ENCODE measurements at places on chromosomes 3 and 15.

- no peak for DNase-seq
Observed at GRCh38 chr3:128307781-128308469, 154.6 kb downstream of the EEFSEC start.

- DNase-seq, result no peak
Observed at GRCh38 chr3:179436517-179436916, 14.8 kb downstream of the GNB4 start.

GRCh38 chr15:96703794-96704550 is 373.5 kb downstream of the NR2F2 start:
- DNase-seq, result no peak

DNA sequence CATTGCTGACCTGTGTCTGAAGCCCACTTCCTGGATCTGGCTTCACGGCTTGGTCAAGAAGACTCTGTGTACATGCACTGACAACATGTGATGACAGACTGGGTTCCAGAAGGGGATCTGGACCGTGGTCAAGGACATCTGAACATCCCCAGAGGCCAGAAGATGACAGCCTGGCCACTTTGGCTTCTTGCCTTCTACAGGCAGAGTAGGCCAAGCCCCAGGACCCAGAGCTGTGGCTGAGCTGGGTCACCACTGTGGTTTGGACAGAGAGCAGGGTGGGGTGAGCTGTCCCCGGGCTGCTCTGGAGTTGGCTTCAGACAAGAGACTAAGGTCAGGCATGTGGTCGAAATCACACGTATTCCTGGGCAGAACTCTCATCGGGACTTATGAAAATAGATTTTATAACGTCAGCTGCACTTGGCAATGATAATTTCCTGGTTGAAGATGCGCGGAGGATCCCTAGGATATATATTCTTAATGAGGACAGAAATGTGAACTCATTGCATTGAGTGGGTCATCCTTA is 114.1 kb upstream of the FRMD4B start:
- DNase-seq, result no peak

DNA sequence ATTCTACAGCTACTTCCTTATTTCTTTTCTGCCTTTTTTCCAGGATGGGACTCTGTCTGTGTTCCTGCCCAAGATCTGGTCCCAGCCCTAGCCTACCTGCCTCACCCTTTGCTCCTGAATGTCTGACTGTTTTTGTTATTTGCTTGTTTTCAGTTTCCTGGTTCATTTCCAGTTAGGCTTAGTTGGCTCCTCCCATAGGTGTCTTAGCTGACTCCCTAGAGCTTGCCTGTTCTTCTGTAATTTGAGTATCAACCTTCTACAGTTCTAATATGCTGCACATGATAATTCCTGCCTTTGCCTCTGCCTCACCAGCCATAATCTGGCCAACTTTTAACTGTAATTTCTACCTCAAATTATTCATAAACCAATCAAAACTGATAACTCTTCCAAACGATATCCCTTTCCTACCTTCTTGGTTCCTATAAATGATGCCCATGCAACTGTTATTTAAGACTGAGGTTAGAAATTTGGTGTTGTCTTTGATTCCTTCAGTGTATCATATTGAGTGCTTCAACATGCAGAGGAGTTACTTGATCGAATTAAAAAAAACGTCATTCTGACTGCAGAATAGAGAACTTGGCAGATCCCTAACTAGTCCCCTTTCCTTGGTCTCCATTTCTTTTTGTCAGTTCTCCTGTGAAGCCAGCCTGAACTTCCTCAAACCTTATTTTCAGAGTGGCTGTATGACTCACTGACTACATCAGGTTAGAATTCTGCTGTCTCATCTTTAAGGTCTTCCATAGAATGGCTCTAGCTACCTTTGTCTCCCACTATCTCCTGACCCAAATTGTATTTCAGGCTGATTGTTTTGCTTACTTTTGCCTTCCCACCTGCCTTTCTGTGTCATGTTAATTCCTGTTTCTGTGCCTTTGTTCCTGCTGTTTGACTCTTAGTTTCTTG is 8.4 kb downstream of the GOLM2 start:
- DNase-seq, result no peak

DNA sequence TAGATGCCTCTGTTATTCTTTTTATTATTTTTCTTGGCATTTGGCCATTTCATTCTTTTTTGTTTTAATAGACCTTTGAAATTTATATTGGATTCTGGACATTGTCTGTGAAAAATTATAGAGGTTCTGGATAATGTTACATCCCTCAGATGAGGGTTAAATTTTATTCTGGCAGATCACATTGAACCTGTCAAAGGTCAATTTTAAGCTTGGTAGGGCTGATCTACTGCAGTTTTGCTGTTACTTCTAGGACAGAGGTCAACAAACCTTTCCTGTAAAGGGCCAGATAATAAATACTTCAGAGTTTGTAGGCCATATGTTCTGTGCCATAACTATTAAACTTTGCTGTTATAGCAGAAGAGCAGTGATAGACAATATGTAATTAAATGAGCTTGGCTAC is 318.9 kb upstream of the DPPA4 start:
- DNase-seq, result no peak

Measured in omental fat pad (tissue), 4 donors.